ENCODE measurements at places on chromosomes 1 and 21. TPM values are rescaled to one million over a fixed set of nuclear protein-coding genes. Genes with fewer than 3 reads are reported as not detected.

Gene OPRD1
- 1.8 TPM for total RNA-seq

GRCh38 chr1:228487336-228488124, at the start of gene RNF187:
TSS of gene RNF187 (plus strand) at chr1:228487382.
- no peak for DNase-seq

- DNase-seq: no peak
These were observed at the start of gene ITGB2 for GRCh38 chr21:44920694-44921604. TSS of gene ITGB2 (minus strand) at chr21:44920899. CDS start at chr21:44910782, 10,117 bp downstream.

Gene ELF3
- 9.1 TPM for total RNA-seq

DNA sequence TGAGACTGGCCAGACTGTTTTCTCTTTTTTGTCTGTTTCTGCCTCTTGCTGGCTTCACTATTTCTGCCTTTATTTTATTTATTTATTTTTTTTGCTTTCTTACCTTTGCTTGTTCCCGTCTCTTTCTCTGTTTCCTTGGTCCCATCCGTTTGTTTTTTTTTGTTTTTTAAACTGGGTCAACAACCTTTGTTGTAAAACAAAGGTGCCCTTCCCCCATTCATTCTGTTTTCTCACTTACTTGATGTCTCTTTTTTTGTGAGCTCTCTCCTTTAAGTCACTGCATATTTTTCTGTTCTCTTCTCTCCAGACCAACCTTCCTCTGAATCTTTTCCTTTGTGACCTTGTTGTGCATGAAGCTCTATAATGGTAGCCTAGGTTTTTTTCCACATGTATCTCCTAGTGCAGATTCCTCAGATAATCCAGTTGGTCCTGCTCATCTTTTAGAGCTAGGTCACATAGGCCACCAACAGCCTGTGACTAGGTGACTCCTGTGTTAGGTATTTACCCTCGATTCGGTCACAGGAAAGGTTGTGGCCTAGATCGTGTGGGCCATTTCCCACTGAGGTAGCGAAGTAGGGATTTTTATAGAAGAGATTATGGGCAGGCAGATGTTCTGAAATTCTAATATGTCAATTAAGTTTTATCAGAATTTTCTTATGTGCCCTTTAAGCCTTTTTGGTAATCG, 15.9 kb downstream of the GNAI3 start:
- DNase-seq: no peak

Data from H9 (cell line).